ENCODE measurements at places on chromosomes 5 and 9. TPM values are rescaled to one million over a fixed set of nuclear protein-coding genes. Genes with fewer than 3 reads are reported as not detected.

CDC25C gene
- total RNA-seq: 0.85 TPM

PLPP7 gene
- 8.6 TPM for total RNA-seq

PCDHGA4 gene
- total RNA-seq: 4.0 TPM

CNTLN gene
- 17.4 TPM for total RNA-seq

SHOC1 gene
- not detected for total RNA-seq

PCDH12 gene
- 5.5 TPM for total RNA-seq

TMEM8B gene
- 4.4 TPM for total RNA-seq

CD14 gene
- total RNA-seq: 114 TPM

SAXO1 gene
- not detected for total RNA-seq

ADGRD2 gene
- total RNA-seq: not detected

CDX1 gene
- not detected for total RNA-seq

ARSI gene
- total RNA-seq: 0.49 TPM

DELE1 gene
- 79.0 TPM for total RNA-seq

NEUROG1 gene
- total RNA-seq: not detected

PCDHGB6 gene
- total RNA-seq: 6.4 TPM

GABBR2 gene
- total RNA-seq: not detected

DIRAS2 gene
- total RNA-seq: 0.44 TPM

HRH2 gene
- 6.5 TPM for total RNA-seq

PCDHA11 gene
- total RNA-seq: not detected

FBXW2 gene
- total RNA-seq: 58.8 TPM

IL6ST gene
- total RNA-seq: 681 TPM

DNAI1 gene
- not detected for total RNA-seq

CCDC152 gene
- total RNA-seq: 1.3 TPM
